Cardiac muscle cell (in vitro differentiated cells and primary cell): ENCODE measurements at places on chromosomes 2 and 18.

DNA sequence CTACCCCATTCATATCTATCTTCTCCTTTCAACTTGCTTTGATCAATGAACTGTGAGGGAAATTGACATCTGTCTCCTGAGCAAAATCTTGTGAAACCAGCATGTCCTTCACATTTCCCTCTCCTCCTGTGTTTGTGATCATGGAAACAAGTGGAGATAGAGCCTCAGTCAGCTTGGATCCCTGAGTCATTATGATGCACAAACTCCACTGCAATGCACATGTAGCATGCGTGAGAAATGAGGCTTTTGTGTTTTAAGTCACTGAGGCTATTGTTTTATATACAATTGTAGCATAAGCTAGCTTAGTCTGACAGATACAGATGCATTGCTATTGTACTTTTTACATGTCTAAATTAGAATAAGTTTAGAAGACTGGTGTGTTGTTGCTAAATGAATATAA, 85.2 kb upstream of the HNMT start:
- no peak for DNase-seq

- no peak for DNase-seq
These were observed 152.4 kb upstream of the SERPINE2 start for GRCh38 chr2:224191465-224191864.

GRCh38 chr2:231991664-231992063, 30.2 kb downstream of the DIS3L2 start:
- no peak for DNase-seq

DNA sequence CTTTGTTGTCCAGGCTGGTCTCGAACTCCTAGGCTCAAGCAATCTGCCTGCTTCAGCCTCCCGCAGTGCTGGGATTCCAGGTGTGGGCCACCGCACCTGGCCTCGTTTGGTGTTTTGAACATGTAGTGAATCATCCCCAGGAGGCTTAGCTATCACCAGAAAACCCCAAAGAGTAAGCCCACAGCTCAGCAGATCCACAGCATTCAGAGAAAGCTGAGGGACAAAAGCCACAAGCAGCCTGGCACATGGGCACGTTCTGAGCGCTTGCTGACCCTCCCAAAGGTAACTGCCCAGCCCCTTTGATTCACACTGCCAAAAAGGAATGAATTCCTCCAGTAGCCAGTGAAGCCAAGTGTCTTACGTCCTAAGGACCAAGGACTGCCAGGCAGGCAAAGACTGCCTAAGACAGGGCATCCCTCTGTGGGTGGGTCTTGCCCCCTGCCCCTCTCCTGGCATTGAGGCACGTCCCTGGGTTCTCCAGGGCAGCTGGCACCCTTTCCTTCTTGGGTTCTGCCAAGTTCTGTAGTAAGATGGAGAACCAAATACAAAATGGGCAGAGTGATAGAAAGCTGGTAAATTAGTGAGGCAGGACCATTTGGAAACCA, 31.7 kb downstream of the MBP start:
- DNase-seq = no peak

GRCh38 chr2:40458271-40458794, 6.4 kb upstream of the SLC8A1 start:
- no peak for DNase-seq

- DNase-seq = no peak
These were observed 8.9 kb downstream of the FBXO36 start for GRCh38 chr2:229931241-229931640.

DNA sequence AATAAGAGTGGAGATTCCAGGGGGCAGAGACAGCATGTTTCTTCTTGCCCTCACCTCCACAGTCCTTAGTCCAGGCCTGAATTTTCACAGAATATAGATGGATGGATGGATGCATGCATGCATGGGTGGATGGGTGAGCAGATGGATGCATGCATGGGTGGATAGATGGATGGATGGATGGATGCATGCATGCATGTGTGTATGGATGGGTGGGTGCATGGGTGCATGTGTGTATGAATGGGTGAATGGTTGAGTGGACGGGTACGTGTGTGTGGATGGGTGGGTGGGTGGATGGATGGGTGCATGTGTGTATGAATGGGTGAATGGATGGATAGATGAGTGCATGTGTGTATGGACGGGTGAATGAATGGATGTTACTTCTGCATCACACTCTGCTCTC, 153.3 kb downstream of the CELF4 start:
- no peak for DNase-seq

- no peak for DNase-seq
These were observed 112.3 kb upstream of the ZNF521 start for GRCh38 chr18:25464227-25464626.

GRCh38 chr2:172623249-172623965, 67.5 kb downstream of the PDK1 start:
- DNase-seq = no peak
